Activated naive CD4-positive, alpha-beta T cell treated with anti-CD3 and anti-CD28 coated beads, Interleukin-2, amount 50 U/mL, for 72 hours (primary cell): ENCODE measurements at places on chromosomes 7 and 10.

GRCh38 chr7:13946181-13946580, 43.3 kb downstream of the ETV1 start:
- DNase-seq: no peak

- DNase-seq: no peak
Measured at GRCh38 chr10:124657806-124658205, 86.4 kb downstream of the FAM53B start.

DNA sequence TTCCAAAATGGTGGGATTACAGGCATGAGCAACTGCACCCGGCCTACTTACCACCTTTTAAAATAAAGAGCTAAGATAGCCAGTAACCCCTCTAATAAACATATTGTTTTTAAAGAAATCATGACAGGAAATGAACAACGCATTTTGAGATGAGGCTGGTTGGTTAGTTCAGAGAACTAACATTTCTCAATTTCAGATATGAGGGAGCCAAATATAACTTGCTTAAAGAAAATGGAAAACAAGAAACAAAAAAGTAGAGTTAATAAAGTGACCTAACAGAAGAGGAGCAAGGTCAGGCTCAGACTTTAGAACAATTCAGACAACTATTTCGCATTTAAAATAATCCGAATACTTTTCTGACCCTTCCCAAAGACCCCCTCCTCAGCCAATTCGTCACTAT, 254.9 kb upstream of the PHF14 start:
- DNase-seq: no peak

GRCh38 chr7:55343002-55343781, 21.9 kb upstream of the LANCL2 start:
- DNase-seq: no peak
